ENCODE measurements at places on chromosomes 7 and 10. TPM values are rescaled to one million over a fixed set of nuclear protein-coding genes. Genes with fewer than 3 reads are reported as not detected.

Gene CDHR1
- 0.02 TPM for polyA plus RNA-seq

Gene FOXI2
- polyA plus RNA-seq, result not detected

Gene IFIT1B
- 0.03 TPM for polyA plus RNA-seq

DNA sequence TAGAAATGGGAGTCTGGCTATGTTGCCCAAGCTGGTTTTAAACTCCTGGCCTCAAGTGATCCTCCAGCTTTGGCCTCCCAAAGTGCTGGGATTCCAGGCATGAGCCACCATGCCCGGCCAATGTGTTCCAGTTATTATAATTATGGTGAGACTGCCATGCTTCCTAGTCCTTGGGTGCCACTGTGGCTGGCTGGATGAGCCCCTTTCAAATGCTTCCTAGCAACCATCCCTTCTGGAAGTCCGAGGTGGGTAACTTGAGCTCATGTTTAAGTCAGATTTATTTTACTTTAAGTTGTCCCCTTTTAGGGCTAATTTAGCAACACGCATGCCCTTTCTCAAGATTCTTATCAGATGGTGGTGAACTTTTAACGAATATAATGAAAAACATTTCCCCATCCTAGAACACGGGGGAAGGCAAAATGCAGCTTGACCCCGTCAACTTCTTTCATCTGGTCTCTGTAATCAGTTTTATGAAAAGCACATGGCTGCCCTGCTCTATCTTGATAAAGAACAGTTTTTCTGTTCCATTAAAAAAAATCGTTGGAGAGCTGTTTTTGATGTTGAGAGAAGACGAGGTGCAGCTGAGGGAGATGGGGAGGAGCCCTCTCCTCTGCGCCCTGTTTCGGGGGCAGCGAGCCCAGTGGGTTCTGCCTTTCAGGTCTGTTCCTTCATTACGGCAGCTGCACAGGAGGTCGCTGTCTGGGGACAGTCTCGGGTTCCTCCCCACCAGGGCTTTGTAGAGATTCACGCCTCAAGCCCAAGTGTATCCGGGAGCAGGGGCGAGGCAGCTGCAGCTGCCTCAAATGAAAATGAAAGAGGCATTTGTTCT is 61.0 kb upstream of the MKI67 start:
- H3K36me3 ChIP-seq, result no peaks in the 10 kb centered on the region
- peak; percentile 78 for DNase-seq
- peak overlapping the region; percentile 98 for H3K27ac ChIP-seq
- no peak overlapping the region for H3K4me3 ChIP-seq

DNA sequence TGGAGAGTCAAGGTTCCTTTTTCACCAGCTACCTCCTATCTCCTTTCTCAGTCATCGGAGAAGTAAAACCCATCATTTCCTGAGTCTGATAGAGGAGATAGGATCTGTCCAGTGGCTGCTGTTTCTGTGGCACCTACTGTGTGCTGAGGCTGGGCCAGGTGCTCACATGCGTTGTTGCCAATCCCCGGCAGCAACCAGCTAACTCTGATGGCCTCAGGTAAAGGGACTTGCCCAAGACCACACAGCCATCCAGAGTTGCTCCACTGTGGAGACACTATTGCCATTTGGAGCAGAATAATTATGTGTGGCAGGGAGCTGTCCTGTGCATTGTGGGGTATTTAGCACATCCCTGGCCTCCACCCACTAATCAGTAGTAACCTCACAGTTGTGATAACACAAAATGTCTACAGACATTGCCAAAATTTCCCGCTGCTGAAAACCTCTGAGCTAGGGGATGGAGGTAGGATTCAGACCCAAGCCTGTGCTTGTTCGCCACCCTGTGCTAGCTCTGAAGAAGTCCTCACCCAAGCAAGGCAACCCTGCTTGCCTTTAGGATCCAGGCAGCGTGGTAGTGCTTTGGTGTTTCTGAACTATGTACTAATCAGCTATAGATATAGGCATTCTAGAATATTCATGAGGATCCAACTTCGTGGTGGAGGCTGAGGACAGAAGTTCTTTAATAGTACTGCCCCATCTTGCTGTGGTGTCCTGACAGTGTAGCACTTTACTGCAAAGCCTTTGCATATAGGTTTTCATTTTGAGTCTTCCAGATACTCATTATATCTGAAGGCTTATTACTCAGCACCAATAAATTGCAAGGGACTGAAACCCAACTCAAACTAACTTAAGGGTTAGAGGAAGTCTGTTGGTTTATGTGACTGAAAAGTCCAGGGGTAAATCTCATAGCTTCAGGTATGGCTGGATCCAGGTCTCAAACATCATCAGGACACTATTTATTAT is 164.6 kb downstream of the GRK5 start:
- H3K27ac ChIP-seq, result peak overlapping the region; percentile 71
- DNase-seq, result no peak
- no peaks in the 10 kb centered on the region for H3K27me3 ChIP-seq
- H3K4me3 ChIP-seq, result no peak overlapping the region
- peaks cover 50% of the 10 kb centered on the region for H3K4me1 ChIP-seq

DNA sequence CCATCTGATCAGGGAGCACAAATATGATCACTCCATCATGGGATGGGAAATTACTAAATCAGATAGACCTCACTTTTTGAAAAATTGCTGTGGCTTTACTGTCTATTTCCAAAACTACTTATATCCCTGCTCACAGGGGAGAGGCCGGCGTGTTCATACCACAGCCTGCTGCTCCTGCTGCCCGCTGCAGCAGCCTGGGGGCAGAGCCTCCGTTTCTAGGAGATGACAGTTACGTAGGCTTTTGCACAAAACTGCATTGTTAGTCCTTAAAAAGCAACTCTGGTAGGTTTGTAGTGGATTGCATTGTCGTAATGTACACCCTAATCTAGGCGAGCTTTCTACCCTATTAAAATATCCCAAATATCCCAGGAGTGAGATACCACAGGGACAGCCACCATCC is 203.7 kb downstream of the EBF3 start:
- no peaks in the 10 kb centered on the region for H3K36me3 ChIP-seq
- DNase-seq, result no peak
- H3K4me1 ChIP-seq, result peaks cover 2% of the 10 kb centered on the region
- no peak overlapping the region for H3K4me3 ChIP-seq
- H3K27ac ChIP-seq, result no peak overlapping the region
- no peaks in the 10 kb centered on the region for H3K27me3 ChIP-seq

DNA sequence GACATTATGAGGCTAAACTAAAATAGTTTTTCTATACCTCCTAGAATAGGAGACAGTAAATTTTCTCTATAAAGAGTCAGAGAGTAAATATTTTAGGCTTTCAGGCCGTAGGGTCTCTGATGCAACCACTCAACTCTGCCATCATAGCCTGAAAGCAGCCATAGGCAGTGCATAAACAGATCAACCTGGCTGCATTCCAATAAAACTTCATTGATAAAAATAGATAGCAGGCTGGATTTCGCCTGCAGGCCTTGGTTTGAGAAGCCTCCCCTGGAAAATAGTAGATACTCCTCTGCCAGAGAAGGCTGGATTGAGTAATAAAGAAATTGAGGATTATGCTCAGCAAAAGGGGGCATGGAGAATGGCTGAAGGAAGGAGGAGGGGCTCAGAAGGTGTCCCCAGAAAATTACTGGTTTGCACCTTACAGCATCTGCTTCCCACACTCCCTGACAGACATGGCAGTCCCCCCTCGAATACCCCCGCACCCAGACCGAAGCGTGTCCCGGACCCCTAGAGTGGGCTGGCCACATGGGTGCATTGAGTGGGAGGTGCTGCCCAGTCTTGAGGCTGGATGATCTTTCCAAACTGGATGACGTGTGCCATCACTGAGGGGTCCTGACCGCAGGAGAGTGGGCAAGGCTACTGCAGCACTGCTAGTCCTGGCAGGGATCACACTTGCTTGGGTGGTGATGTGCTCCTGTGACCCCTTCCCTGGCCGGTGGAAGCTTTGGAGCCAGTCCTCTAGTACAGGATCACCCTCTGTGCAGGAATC is 126.6 kb downstream of the PTPN20 start:
- no peak overlapping the region for H3K27ac ChIP-seq
- no peak overlapping the region for H3K4me3 ChIP-seq
- H3K36me3 ChIP-seq, result no peaks in the 10 kb centered on the region
- peak; percentile 51 for DNase-seq

GRCh38 chr10:8398771-8399170 is 344.3 kb downstream of the GATA3 start:
- H3K4me3 ChIP-seq, result no peak overlapping the region
- no peaks in the 10 kb centered on the region for H3K27me3 ChIP-seq
- no peaks in the 10 kb centered on the region for H3K4me1 ChIP-seq
- no peak overlapping the region for H3K27ac ChIP-seq
- no peak for DNase-seq
- H3K36me3 ChIP-seq, result no peaks in the 10 kb centered on the region

- H3K4me3 ChIP-seq, result no peak overlapping the region
- DNase-seq, result no peak
- no peaks in the 10 kb centered on the region for H3K4me1 ChIP-seq
- no peak overlapping the region for H3K27ac ChIP-seq
Measured at GRCh38 chr7:33922820-33923219, 17.5 kb downstream of the BMPER start.

DNA sequence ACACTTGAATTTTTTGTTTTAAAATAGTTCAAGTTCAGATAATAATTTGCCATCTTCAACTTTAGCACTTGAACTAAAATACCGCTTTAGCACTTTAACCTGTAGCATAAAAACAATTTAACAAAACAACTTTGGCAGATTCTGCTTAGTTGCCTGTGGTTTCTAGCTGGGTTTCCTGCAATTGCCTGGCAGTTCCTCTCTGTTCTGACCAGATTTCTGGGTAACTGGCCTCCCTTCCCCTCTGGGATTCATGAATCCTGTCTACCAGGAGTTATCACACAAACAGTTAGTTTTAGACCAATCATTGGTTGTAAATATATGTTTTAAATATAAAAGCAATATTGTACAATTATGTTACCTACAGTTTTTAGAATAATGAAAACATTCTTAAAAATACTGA is 89.8 kb upstream of the HDAC9 start:
- H3K4me1 ChIP-seq, result peaks cover 18% of the 10 kb centered on the region
- no peak for DNase-seq
- H3K27ac ChIP-seq, result no peak overlapping the region
- no peaks in the 10 kb centered on the region for H3K36me3 ChIP-seq
- H3K27me3 ChIP-seq, result no peaks in the 10 kb centered on the region

DNA sequence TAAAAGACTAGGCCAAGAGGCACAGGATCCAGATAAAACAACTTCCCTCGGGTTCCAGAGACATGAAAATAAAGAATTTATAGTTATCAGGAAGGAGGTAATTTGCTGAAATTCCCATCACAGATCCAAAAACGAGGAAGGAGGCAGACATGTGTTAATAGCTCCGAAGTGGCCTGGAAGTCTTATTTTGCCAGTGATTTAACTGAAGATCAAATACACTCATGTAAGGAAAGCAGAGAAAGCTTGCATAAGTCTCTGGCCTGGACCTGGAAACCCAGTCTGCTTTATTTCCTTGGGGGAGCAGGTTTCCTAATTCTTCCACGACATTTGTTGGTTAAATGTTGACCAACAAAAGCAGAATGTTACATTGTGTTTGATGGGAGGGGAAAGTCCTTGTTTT is 498.7 kb upstream of the C7orf33 start:
- H3K36me3 ChIP-seq, result peaks cover 3% of the 10 kb centered on the region
- H3K4me1 ChIP-seq, result no peaks in the 10 kb centered on the region
- H3K27ac ChIP-seq, result no peak overlapping the region
- no peaks in the 10 kb centered on the region for H3K27me3 ChIP-seq
- H3K4me3 ChIP-seq, result no peak overlapping the region

DNA sequence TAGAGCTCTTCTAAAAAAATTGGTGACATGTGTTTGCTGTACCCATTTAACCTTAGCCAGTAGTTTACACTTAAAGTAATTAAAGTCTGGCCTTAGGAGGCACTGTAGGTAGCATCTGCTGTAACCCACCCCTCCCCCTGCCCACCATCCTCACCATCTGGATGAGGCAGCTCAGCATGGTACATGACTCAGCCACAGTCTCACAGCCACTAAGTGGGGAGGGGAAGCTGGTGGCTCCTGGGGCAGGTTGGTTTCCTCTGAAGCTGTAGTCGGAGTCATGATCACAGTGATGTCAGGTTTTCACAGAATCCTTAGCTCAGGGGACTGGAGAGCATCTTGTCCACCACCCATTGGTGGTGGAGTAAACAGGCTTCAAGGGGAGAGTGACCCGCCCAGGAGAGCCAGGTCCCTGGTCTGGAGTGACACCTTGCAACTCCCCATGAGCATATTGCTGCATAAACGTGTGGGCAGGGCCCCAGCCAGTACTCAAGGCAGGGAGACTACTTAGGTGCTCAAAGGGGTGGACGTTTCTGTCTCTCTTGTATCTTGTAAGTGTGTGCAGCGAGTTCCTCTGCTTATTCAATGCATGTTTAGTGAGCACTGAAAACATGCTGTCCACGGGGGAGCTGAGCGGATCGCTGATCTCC is 125.9 kb downstream of the GRK5 start:
- no peaks in the 10 kb centered on the region for H3K36me3 ChIP-seq
- peaks cover 12% of the 10 kb centered on the region for H3K4me1 ChIP-seq
- no peak overlapping the region for H3K4me3 ChIP-seq
- H3K27ac ChIP-seq, result no peak overlapping the region
- no peaks in the 10 kb centered on the region for H3K27me3 ChIP-seq

DNA sequence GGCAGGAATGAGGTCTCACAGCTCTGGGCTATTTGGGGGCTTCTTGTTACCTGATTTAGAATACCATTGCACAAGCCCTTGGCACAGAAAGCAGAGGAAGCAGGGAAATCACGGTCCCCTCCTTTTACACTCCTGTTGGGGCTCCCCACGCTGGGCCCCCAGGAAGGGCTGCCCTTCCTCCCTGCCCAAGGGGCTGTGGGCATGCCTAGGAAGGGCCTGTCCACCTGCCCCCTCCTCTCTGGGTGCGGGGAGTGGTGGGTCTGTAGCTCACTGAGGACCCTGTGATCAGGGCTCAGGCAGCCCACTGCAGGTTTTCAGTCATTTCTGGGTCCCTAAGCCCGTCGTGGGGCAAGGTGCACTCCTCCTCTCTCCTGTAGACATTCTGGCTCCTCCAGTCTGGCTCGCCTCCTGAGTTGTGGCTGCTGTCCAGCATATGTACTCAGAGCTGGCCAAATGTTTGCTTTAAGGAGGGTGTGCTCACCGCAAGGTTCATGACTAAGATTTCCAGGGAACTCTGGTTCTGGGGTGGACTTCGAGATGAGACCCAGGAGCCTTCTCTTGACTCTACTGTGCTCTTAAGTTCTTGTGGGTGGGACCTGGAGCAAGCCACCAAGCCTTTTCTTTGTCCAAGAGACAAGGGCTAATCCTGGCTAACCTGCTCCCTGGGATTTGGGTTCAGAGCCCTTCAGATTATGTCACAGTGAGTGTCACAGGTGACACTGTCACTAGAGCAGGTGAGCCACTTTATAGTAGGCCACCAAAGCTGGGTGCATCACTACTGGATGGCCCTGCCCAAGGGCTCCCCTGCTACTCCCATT is 56.0 kb downstream of the TACR2 start:
- no peak overlapping the region for H3K4me3 ChIP-seq
- H3K36me3 ChIP-seq, result peaks cover 10% of the 10 kb centered on the region
- H3K27ac ChIP-seq, result peak overlapping the region; percentile 38

GRCh38 chr10:89795840-89796239 is 94.5 kb downstream of the KIF20B start:
- H3K4me1 ChIP-seq, result no peaks in the 10 kb centered on the region
- no peaks in the 10 kb centered on the region for H3K36me3 ChIP-seq
- H3K27ac ChIP-seq, result no peak overlapping the region
- DNase-seq, result no peak
- no peaks in the 10 kb centered on the region for H3K27me3 ChIP-seq

GRCh38 chr7:1227814-1228544 is 4.7 kb upstream of the UNCX start:
- H3K4me3 ChIP-seq, result no peak overlapping the region
- DNase-seq, result no peak
- no peak overlapping the region for H3K27ac ChIP-seq

GRCh38 chr7:18575622-18576572 is 80.3 kb downstream of the HDAC9 start:
- H3K36me3 ChIP-seq, result no peaks in the 10 kb centered on the region
- H3K27ac ChIP-seq, result no peak overlapping the region
- no peak overlapping the region for H3K4me3 ChIP-seq
- DNase-seq, result no peak

GRCh38 chr7:118087126-118087525 is 96.8 kb upstream of the LSM8 start:
- H3K27ac ChIP-seq, result no peak overlapping the region
- no peak for DNase-seq
- H3K27me3 ChIP-seq, result 0 out of 2 replicates have a peak, but pooled peaks cover 5% of the 10 kb centered on the region
